ENCODE measurements at places on chromosomes 6 and 20.

DNA sequence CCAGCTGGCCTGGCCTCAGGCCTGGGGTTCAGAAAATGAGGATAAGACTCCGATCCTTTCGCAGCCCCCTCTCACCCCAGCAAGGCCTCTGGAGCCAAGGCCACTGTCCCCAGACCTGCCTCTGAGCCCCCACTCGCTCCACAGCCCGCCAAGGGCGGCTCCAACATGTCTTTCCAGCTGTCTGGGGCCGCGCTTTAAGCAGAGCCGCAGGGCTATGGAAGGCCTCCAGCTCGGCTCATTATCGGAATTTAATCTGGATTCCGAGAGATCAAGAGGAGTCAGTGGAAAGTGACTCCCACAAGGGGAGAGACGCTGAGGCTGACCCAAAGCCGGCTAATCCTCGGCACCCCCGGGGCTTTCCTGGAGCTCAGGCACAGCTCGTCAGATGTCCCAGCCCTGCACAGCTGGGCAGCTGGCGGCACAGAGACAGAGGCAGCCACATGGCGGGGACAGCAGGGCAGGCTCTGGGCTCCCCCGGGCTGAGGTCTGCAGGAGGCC is 41.8 kb downstream of the BMP7 start:
- no peak for DNase-seq

GRCh38 chr6:35547676-35548075 is 35.0 kb upstream of the TULP1 start:
- DNase-seq: no peak

GRCh38 chr6:70421509-70421908 is 8.2 kb downstream of the FAM135A start:
- DNase-seq: no peak

DNA sequence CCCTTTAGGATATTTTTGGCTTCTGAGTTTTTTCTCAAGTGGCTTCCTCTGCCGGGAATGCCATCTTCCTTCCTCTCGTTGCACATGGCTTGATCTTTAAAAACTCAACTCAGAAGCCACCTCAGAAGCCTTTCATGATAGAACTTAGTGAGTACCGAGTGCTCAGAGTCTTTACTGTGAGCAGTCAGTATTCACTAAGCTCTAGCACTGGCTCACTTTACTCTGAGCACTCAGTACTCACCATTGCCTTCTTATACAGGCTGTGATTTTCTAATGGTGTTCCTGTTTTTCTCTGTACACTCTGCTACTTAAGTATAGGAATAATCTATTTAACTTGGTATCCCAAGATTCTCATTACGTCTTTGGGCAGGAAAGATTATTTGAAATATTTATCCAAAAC is 116.2 kb downstream of the PFDN4 start:
- no peak for DNase-seq

DNA sequence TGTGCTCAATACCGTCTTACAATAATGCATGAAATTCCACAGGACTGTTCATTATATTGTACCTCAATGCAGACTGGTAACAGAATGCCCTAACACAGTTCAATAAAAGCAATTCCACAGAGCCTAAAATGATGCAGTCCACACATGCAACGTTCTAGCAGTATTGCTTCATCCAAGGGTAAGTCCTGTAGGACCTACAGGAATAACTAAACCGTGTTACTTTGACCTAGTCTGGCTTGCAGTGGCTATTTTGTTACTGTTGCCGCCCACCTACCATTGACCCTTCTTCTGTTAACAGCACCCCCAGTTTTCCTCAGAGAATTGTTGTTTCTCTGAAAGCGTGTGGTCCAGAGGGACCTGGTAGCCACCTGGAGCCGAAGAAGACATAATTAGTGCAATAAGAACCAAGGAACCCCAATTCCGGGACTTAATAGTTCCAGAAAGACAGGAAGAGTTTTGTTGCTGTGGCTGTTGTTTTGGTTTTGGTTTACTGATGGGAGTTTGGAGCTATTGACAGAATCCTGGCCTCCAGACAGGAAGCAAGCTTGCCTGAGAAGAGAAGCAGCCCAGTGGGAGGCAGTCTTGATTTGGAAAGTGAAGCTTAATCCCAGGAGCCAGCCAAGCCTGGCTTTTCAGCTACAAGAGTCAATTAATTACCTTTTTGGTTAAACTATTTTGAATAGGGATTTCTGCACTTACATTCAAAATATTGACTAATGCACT is 91.3 kb downstream of the FRK start:
- peak; percentile 56 for DNase-seq

GRCh38 chr6:158769234-158769770 is 49.9 kb downstream of the EZR start:
- no peak for DNase-seq

- DNase-seq: peak; percentile 56
Observed at GRCh38 chr6:117933471-117933870, 26.4 kb downstream of the SLC35F1 start.

DNA sequence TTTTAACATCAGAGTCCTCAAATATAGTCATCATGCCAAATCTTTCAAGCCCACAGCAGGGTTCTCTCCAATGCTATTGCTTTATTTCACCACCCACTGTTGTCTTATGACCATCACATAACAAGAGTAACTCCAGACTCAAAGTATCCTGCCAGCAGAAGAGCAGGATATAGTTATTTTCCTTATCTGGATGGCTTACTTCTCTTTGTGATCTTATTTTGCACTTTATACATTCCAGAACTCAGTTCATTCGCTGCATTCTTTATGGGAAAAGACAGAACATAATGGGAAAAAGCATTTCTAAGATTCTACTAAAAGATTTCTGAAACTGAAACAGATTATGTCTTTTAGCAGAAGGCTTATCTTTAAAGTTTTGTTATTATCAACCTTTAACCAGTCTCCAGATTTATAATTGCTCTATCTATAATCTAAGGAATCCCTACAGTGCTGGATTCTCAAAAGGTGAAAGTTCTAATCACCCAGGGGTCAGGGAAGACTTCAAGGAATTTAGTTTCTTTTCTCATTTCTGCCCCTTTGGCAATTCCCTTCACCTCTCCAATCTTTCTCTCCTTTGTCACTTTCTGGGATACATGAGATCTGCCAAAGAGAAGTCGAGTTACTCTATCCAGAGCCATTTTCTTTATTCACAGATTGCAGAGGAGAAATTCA is 190.4 kb downstream of the TPBG start:
- no peak for DNase-seq

DNA sequence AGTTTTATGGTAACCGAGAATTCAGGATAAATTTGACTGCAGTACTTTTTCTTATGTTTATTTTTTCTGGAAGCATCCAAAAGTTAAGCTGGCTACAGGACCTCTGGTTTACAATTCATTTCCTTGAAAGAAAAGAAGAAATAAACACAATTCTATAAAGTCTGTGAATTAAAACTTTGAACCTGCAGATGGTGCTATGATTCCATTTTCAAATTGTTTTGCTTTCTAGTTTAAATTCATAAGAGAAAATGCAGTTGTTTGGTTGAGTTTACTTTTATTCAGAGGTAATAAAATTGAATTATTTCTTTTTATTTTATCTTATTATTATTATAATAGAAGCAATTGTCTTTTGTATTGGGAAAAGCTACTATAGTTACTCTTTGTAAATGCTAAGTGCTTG is 1.8 kb upstream of the VIP start:
- peak; percentile 24 for DNase-seq

GRCh38 chr20:36543184-36544133 is 2.1 kb downstream of the MYL9 start:
- DNase-seq: no peak

- DNase-seq: no peak
Observed at GRCh38 chr6:75484535-75484934, 9.1 kb downstream of the FILIP1 start.

- no peak for DNase-seq
Observed at GRCh38 chr6:81144346-81144745, 608.1 kb downstream of the TENT5A start.

DNA sequence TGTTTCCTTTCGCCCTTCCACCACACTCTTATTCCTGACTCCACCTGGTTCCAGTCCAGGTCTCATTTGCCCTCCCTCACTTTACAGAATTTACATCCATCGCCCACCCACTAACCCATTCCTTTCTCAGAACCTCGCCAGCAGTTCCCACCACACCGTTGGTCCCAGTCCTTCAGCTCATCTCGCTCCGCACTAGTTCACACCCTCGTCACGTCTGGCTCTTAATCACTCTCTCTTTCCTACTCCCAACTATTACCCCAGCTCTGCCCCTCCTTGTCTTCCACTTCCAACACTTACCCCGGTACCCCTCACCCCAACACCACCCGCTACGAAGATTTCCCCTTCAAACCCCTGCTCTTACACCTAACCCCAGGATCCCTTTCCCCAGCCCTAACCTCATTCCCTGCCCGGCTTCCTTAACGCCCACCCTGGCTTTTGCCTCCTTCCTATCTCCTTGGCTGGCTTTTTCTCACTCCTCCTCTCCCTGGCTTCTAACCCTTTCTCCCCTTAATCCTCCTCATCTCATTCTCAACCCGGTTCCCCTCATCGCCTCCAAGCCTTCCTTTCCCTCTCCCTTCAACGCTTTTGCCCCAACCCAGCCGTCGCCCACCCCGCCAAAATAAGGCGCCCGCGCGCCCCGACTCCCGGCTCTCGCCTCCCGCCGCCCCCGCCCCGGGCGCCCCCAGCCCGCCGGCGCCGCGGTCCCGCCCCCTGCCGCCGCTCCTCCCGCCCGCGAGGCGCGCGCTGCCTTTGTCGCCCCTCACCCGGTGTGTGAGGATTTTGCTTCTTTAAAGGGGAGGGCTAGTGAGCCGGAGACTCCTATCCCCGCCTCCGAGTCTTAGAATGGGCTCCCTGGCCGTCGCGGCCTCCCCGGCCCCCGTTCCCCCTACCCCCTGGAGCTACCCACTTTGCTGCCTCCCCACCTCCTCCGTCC is 542 bp downstream of the USP49 start:
- DNase-seq: peak; percentile 74

- DNase-seq: peak; percentile 13
Observed at GRCh38 chr6:105482227-105482844, 79.5 kb upstream of the PREP start.

- DNase-seq: no peak
Observed at GRCh38 chr20:2195614-2196013, 94.0 kb downstream of the STK35 start.

GRCh38 chr6:10441655-10442009 is 26.8 kb upstream of the TFAP2A start:
- DNase-seq: no peak

DNA sequence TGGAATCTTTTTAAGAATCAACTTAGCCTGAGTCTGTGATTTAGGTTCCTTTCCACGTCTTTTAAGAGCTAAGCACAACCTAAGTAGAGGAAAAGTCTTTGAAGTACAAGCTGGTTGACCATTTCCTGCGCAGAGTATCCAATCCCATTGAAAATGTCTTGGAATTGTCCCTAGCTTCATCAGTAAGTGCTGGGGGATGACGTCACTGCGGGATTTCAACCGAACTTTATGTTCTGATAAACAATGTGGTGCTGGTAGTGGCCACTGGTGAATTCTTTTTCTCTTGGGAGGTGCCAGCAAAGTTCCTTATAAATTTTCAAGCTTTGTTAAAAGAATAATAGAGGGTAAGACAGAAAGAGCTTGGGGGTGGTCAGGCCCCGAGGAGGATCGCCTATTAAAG is 69.2 kb downstream of the PDE7B start:
- DNase-seq: no peak

DNA sequence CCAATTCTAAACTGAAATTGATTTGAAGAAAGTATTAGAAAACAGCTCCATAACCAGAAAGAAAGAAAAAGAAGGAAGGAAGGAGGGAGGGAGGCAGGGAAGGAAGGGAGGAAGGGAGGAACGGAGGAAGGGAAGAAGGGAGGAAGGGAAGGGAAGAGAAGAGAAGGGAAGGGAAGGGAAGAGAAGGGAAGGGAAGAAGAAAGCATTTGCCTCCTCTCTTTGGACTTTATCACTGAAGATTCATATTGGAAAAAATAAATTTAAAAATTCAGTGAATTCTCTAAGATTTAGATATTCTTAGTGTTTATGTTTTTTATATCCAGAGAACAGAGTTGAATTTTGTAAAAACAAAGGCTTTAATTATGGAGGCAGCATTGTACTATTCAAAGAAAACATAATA is 68.5 kb upstream of the NXT1 start:
- DNase-seq: no peak

DNA sequence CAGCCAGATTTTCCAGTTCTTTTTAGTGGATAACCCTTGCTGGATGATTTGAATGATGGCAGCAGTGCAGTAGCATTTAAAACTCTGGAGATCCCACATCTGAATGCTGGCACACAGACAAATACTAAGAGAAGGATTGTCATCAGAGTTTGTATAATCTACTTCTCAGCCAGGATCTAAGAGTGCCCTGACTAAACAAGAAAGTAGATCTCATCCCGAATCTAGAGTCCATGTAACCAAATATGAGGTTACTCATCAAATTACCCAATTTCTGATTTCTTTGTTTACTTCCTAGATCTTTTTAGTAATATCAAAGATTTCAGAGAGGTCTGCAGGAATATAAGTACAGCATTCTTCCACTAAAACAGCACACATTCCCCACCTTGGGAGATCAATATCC is 7.8 kb downstream of the TMC2 start:
- no peak for DNase-seq

GRCh38 chr6:29705389-29706231 is 17.6 kb upstream of the HLA-F start:
- DNase-seq: peak; percentile 60

DNA sequence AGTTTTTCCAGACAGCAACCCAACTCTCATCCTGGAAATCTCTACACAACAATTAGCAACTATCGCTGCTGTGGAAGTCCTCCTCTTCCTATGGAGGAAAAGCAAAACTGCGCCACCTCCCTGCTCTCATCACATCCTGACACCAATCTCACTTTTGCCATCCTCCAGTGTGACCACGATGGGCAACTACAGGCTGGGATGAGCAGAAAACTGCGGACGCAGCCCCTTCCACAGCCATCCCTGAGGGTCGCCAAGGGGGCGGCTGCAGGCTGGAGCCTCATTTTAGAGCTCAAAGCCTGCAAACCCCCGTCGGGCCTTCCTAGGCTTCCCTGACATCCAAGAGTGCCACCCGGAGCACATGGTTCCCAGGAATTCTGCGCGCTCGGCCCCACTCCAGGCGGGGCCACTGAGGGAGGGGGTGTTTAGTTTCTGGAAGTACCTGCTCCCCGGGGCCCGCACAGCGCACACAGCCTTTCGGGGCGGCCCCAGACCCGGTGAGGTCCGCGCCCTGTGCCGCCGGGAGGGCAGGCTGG is 1.2 kb downstream of the TCFL5 start:
- DNase-seq: peak; percentile 50

DNA sequence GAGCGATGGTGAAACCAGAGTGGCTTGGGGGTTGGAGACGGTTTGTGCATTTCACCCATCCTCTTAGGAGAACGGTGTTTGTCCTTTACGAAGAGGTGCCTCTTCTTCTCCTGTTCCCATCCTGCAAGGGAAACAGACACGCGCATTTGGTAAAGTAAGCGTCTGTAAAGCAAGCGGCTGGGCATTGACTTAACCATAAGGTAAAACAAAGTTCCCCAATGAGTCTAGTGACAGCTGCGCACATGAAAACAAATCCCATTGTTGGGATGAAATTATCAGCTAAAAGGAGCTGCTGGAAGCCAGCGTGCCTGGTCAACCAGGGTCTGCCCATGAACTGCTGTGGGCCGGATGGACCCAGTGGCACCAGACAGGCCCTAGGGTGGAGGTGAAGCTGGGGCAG is 5.8 kb downstream of the BHLHE23 start:
- DNase-seq: no peak

Data from midbrain (tissue), 1 donor.